ENCODE measurements at places on chromosomes 2 and 18.

DNA sequence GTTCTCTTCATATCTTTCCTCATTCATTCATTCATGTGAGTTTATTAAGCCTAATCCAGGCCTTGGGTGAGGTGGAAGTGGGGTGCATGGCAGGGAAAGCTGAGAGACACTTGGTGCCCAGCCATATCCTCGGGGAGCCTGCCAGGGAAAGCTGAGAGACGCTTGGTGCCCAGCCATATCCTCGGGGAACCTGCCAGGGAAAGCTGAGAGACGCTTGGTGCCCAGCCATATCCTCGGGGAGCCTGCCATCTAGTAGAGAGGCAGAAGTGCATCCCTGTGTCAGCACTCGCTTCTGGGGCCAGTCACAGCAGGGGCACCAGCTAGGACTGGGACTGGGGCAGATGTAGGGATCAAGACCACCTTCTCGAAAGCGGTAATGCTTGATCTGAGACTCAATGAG is 39.4 kb downstream of the DDX18 start:
- no peak for DNase-seq

- DNase-seq = no peak
Observed at GRCh38 chr2:14602309-14602708, 30.2 kb upstream of the LRATD1 start.

DNA sequence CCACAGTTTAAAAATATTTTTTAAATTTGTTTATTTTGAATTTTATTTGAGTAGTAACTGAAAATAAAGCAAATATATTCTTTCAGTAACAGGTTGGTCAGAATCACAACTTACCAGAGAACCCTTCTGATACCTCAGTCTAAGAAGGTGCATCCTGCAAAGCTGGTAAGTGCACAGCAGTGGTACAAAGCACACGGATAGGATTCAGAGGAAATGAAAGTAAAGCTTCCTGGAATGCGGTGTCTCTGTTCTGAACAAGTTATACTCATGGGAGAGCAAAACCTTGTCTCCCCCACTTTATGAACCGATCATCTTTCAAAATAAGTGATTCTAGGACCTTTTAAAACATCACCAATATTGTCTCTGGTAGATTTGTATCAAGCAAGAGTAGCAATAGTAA is 398.3 kb downstream of the TMX3 start:
- DNase-seq = no peak

GRCh38 chr2:72128059-72128842 is 19.4 kb downstream of the CYP26B1 start:
- no peak for DNase-seq

- DNase-seq = no peak
Observed at GRCh38 chr2:207341804-207342203, 176.1 kb upstream of the KLF7 start.

DNA sequence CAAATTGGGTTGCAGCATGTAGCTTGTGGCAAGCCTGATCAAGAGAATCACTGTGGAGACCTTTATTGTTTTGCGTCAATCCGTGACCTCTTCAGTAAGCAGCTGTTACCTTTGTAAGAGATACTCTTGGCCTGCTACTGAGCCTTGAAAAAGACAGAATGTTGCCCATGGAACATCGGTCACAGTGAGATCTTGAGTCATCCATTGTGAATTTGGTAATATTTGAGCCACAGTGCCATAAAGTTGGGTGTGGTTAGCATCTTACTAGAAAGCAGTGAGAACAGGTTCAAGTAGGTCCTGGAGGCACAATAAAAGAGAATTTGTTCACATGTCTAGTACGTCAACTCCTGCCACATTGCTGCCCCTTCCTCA is 12.7 kb upstream of the EFR3B start:
- no peak for DNase-seq

GRCh38 chr18:46152808-46153617 is 48.8 kb downstream of the HAUS1 start:
- no peak for DNase-seq

DNA sequence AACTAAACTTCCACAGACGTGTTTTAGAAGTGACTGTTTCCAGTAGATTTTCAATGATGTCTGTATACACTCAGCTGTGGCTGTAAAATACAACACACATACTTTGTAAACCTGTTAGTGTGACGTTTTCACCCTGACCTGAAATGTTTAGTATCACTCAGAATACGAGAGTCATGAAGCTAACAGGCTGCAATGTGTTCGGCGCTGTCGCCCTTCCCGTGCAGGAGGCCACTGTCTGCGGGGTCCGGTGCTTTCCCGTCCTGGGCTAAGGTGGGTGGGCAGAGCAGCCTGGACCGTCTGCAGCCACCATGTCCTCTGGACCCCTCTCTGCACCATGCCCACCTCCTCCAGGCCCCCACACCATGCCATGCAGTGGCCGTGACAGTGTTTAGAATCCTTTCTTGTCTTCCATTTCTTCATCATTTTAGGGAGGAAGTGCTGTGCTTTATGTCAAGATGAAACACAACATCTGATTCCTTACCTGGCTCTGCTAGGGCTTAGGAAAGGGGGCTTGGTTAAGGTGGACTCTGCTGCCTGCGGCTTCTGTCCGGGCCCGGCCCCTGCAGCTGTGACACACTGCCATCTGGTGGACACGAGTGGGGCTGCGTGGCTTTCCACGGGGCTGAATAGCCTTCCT is 53.8 kb upstream of the RBM44 start:
- no peak for DNase-seq

GRCh38 chr2:157784169-157784822 is 91.8 kb downstream of the ACVR1 start:
- DNase-seq = no peak

- no peak for DNase-seq
Observed at GRCh38 chr2:119224391-119225104, 914 bp downstream of the STEAP3 start.

GRCh38 chr2:8615252-8615575 is 66.6 kb upstream of the ID2 start:
- no peak for DNase-seq

GRCh38 chr2:157152362-157152761 is 105.1 kb upstream of the GALNT5 start:
- DNase-seq = no peak

GRCh38 chr2:136114382-136114781 is 3.6 kb downstream of the CXCR4 start:
- DNase-seq = no peak

DNA sequence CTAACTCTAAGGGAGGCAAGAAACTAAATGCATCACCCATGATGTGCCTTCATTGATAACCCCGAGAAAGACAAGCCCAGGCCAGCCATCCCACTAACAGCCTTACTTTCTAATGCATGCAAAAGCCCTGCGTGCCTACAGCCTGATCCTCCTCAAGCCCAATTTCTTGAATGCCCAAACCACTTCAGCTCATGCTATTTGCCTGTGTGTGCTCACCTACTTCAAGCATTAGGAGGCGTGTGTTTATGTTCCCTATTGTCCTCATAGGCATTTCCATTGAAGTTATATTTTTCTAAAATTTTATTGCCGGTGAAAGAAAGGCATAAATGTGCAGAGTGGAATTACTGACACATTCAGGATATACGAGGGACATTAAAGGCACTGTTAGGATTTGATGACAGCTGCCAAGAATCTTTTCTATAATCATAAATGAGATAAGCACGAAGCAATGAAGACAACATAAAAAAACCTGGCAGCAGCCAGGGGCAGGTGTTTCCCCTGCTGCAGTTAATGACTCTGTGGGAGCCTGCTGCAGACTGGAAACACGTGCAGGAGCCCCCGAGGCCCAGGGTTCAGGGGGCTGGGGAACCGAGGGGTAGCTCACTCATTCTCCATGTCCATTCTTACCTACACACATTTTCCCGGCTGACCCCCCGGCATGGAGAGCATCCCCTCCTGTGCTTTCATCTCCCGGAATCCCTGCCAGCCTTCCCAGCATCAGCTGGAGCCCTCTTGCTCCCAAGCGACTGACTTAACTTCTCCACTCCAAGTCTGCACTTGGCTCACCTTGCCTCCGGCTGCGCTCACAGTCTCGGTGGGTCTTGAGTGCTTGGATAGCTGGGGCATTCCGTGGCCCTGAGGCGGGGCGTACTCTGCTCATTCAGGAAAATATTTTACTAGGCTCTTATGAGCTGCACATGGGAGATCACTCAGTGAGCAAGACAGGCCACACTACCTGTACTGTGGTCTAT is 292.3 kb upstream of the SIX2 start:
- DNase-seq = no peak

DNA sequence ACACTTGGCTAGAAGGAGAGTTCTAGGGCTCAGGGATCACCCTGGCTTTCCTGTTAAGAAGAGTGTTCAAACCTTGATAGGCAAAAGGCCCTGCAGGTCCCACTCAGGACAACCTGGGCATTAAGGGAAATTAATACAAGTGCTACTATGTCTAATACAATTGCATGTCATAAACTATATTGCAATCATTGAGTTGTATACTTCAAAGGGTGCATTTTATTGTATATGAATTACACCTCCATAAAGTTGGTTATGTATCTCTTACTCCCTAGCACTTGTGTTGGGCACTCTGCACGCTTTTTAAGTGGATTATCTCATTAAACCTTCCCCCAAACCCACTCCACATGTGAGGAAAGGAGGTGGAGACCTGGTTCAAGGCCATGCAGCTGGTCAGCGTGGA is 172.1 kb upstream of the GLI2 start:
- no peak for DNase-seq

- no peak for DNase-seq
Observed at GRCh38 chr2:144693179-144693578, 173.3 kb upstream of the ZEB2 start.

DNA sequence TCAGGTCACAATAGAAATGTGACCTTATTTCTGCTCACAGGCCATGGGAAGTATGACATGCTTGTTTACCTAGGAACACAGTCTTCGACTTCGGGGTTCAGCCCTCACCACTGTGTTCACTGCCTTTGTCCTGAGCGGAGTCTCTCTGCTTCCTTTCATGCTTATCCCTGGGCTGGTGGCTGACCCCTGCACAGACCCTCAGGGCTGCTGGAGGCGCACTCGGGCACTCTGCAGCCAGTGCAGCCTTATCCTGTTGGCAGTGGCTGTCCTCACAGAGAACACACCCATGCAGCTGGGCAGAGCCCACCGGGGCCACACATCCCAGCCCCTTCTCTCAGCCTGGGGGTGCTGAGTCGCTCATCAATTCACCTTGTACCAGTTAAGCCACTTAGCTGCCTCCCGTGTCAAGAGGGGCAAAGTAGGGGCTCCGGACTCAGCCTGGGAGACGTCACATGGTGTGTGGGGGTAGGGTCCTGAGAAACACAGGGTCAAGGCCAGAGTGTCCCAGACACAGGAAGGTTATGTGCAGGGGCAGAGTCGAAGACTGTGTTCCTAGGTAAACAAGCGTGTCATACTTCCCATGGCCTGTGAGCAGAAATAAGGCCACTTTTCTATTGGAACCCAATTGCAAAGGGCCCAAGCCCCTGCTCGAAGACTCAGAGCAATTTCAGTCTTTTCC is 107.5 kb downstream of the FAM210A start:
- DNase-seq = no peak

DNA sequence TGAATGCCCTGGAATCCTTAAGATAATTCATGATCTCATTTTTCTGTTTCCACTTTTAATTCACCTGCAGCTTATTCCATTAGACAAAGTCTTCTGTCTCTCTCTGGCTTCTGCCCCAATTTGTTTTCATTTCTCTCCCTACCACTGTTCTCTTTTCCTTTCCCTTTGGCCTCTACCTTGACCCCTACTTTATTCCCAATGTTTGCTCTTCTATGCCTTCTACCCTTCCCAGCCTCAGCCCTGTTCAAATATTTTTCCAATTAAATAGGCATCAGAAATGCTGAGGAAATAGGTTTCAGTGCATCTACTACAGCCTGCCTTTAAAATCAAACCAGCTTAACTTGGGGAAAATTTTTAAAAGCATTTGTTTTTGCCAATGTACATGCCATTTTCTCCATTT is 443.7 kb upstream of the CWC22 start:
- DNase-seq = no peak

GRCh38 chr2:102143450-102143985 is 972 bp downstream of the IL1R1 start:
- DNase-seq = no peak

DNA sequence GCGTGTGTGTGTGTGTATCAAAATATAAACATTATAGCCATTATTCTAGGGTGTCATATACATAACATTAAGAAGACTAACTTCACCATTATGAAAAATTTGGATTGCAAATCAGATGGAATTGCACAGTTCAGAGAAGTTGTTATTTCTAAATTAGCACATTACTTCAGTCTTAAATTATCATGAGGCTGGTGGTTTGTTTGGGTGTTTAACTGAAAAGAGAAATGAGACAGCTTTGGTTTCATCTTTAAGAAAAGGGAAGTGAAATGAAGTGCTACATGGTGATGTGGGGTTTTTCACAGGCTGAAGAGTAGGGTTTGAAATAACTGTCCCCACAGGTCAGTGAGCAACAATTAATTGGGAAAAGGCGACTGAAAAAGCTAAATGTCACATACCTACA is 161.2 kb upstream of the XIRP2 start:
- no peak for DNase-seq

GRCh38 chr18:55250768-55251173 is 291.5 kb upstream of the CCDC68 start:
- DNase-seq = no peak

GRCh38 chr2:16960579-16960978 is 294.9 kb upstream of the CYRIA start:
- DNase-seq = no peak

- DNase-seq = no peak
Observed at GRCh38 chr2:11573418-11574175, 39.8 kb downstream of the GREB1 start.

DNA sequence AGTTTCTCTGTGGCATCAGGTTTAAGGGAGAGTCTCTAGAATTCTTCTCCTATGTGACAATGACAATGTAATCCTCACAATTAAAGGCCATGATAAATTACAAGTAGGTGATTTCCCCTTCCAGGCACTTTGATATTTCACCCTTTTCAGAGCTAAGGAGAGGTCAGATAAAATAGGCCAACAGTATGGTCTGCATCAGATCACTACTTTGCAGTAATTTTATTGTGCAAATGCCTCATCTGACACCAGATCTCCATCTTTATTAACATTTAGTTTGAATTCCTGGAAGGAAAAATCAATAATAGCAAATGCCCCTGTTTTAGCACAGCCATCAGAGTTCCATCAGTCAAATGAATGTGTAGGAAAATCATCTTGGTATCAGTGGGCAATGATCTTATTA is 72.8 kb upstream of the RAB27B start:
- no peak for DNase-seq

DNA sequence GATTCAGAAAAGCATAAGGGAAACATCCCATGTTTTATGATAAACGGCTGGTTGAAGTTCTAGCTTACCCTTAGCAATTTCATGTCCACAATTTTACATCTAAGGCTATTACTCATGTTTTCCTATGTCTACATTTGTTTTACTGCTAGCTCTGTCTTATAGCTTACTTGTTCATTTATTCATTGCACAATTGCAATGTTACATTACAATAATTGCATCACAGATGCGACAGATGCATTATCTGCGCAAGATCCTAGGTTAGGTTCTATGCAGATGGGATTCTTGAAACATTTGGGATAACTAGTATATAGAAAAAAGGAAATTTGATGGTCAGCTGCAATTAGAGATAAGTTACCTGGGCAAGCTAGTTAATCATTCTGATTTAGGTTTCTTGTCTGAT is 108.4 kb downstream of the ARHGAP28 start:
- no peak for DNase-seq
